AG04449 (cell line): ENCODE measurements at places on chromosomes 1 and 21.

DNA sequence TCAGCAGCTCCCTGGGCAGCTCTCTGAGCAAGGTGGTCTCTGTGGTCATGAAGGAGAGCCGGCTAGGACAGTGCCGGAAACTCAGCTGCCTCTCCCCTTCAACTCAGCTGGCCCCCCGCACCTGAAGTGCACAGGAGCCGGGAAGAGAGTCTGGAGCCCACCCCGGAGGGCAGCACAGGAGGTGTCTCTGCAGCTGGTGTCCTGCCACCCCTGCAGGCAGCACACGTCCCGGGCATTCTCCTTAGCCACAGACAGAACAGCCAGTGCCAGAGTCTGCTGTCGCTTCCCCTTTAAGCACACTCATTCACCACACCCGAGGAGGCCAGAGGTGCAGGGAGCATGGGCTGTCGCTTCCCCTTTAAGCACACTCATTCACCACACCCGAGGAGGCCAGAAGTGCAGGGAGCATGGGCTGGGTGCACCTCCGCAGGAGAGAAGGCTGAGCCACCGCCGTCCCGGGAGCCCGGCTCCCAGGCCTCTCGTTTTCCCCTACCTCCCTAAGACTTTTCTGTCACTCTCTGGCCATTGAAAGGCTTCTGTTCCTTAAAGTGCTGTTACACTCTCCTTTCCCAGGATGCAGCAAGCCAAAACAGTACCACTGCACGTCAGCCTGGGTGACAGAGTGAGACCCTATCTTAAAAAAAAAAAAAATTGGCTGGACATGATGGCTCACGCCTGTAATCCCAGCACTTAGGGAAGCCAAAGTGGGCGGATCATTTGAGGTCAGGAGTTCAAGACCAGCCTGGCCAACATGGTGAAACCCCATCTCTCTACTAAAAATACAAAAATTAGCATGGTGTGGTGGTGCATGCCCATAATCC, 16.9 kb upstream of the SAMD11 start:
- DNase-seq, result no peak

- DNase-seq, result no peak
Observed at GRCh38 chr1:920010-920409, 3.7 kb upstream of the SAMD11 start.

DNA sequence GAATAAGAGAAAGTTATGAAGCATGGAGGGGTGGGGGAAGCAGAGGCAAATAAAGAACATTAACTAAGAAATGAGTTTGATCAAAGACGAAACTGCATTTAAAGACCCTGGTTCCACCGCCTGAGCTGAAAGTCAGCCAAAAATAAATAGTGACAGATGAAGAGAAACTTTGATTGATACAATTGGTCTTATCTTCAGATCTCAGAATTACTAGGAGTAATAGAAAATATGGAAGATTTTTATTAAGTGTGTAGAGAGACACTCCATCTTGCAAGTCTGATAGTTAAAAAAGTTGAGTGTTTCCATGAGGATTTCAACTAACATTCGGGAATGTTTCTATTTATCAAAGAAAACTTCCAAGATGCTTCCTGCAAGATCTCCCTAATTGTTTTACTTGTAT, 418.2 kb upstream of the ADGRL2 start:
- no peak for DNase-seq

- DNase-seq, result no peak
Observed at GRCh38 chr1:145963265-145964019, 933 bp downstream of the ANKRD34A start.

DNA sequence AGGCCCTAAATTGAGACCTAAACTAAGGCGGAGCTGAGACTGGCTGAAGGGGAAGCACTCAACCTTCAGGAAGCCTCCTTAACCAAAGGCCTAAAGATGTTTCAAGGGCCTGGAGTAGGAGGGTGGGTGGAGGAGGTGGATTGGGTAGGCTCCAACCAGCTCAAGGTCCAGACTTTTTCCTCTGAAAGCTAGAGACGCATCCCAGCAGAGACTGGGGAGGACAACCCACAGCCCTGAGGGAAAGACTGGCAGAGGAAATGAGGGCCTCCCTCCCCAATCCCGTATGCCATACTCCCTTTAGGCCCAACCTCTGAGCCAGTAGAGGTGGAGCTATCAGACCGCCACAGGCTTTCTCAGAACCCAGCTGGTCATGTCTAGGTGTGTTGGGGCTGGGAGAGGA, 1.1 kb downstream of the ECM1 start:
- DNase-seq, result no peak

DNA sequence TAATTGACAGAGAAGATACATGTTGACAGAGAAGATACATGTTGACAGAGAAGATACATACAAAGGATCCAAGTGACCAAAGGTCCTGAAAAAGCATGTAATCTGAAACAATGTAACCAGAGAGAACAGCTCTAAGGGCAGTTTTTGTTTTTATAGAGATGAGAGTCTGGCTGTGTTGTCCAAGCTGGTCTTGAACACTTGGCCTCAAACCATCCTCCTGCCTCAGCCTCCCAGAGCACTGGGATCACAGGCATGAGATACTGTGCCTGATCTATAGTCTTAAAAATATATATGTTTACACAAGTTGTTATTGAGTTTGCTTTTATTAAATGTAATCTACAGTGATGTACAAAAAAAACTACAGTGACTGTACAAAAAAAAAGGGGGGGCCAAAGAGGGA, 12.5 kb downstream of the MEAF6 start:
- DNase-seq, result no peak

GRCh38 chr1:235108876-235109275, 19.8 kb downstream of the TOMM20 start:
- no peak for DNase-seq

GRCh38 chr1:184559117-184559713, 172.4 kb downstream of the C1orf21 start:
- no peak for DNase-seq

DNA sequence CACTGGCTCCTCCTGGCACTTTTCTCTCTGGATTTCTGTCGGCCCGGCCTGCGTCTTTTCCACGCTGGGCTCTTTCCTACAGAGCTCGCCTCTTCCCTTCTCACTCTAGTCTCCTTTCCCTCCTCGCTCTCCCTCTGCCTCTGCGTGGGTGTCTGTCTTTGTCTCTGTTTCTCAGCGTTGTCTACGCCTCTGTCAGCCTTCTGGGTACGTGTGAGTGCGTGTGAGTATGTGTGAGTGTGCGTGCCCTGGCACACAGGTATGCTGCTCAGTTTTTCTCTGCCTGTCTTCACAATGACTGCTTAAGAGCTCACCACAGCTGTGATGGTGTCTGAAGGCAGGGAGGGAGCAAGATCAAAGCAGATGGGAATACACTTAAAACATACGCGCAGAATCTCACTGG, 77.7 kb downstream of the KIRREL1 start:
- no peak for DNase-seq
